ENCODE measurements at places on chromosomes 13 and 19.

- no peak for DNase-seq
Observed at GRCh38 chr19:31533114-31533513, 183.9 kb upstream of the TSHZ3 start.

DNA sequence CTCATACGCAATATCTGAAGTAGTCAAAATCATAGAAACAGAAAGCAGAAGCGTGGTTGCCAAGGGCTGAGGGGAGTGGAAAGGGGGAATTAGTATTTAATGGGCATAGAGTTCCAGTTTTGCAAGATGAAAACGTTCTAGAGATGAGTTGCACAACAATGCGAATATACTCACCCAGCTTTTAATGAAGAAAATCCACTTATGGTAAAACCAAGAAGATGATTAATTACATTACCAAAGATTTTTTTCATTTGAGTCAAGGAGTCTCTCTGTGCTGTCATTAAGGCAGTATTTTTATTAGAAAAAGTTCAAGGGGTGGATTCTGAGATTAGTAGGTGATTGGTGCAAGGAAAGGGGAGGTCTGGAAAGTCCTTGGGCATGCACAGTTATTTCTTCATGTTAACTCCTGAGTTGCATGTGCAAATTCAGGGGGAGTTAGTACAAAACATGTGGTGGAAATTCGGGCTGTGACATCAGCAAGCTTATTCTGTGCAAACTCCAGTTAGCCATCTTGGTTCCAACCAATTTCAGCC is 6.9 kb upstream of the CBY2 start:
- no peak for DNase-seq

- DNase-seq: no peak
Observed at GRCh38 chr19:13053761-13054625, 48.7 kb downstream of the LYL1 start.

- DNase-seq: no peak
Observed at GRCh38 chr19:38893341-38893771, 6.1 kb downstream of the SIRT2 start.

DNA sequence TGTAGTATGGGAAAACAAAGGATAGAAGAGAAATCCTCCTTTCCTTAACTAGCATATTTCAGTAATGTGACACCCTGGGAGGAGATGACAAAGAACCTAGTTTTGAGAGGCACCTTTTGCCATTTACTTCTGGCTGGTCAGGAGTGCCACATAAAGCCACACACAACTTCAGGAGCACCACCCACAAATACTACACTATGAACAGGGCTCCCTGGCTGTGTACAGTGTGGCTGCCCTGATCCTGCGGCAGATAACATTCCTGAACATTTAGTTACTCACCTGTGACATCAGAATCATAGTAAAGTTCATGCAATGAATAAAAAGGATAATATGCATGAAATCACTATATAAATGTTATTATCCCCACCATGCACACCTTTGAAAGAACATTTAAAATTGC is 17.4 kb upstream of the IRS2 start:
- DNase-seq: no peak

DNA sequence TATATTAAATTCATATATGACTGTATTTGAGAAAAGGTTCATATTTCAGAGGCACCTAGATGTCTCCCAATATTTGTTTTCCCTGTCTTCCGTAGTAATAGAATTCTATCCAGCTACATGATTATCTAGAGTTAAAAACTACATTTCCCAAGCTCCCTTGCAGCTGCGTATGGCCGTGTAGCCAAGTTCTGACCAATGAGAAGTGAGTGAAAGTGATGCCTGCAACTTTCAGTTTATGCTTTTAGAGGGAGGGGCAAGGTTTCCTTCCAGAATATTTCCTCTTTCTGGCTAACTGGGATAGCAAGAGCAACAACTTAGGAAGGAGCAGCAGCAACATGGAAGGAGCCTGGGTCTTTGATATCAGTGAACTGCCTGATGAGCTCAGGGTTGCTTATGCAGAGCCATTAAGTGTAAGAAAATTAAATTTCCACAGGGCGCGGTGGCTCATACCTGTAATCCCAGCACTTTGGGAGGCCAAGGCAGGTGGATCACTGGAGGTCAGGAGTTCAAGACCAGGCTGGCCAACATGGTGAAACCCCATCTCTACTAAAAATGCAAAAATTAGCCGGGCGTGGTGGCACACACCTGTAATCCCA is 23.2 kb upstream of the CYP2A13 start:
- no peak for DNase-seq

DNA sequence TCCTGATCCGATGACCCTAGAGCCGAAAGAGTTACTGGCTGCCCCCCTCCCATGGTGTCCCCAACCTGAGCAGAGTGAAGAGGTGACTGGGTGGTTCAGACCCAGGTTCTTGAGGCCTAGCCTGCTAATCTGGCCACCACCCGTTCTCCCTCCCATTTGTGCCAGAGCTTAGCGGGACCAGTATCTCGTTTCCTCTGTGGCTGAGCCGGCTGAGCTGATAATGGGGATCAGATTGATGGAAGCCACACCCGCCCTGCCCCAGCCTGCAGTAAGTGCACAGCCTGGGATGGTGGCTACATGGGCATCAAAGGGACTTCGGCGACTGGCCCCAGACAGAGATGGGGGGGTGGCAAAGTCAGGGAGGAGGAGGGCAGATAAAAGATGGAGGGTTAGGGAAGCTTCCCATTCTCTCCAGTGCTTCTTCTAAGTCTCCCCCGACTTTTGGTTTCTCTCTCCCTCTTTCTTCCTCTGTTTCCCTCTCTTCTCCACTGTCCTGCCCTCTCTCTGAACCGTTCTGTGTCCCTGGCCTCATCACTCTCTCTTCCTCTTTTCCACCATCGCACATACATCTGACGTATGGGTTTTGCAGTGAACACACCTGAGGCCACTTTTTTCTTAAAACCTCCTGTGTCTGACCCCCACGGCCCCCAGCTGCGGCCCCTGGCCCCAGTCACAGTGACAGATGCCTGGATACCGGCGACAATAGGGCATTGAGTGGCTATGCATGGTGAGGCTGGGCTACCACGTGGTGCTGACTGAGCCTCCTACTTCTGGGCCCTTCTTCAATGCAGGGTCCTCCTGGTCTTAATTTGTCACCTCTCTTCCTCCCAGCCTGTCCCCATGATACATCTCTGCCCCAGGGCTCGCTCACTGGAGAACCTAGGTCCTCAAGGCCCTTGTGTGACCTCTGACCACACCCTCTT is 2.4 kb downstream of the ELAVL3 start:
- DNase-seq: no peak

- peak; percentile 98 for DNase-seq
Observed at GRCh38 chr19:42219812-42220750, at the start of gene ZNF526. Gene ZNF526, plus strand, starts transcription at chr19:42220312. Its CDS starts 4,092 bp downstream, at chr19:42224404.

GRCh38 chr19:10946958-10947657 is 13.7 kb upstream of the SMARCA4 start:
- no peak for DNase-seq

GRCh38 chr13:73385848-73386247 is 327.0 kb downstream of the KLF5 start:
- no peak for DNase-seq

GRCh38 chr13:110017379-110017778 is 231.0 kb upstream of the IRS2 start:
- no peak for DNase-seq

GRCh38 chr19:37466277-37466797 is 907 bp downstream of the ZNF569 start:
- DNase-seq: no peak

- DNase-seq: no peak
Observed at GRCh38 chr13:44308352-44308751, 65.3 kb upstream of the SERP2 start.

DNA sequence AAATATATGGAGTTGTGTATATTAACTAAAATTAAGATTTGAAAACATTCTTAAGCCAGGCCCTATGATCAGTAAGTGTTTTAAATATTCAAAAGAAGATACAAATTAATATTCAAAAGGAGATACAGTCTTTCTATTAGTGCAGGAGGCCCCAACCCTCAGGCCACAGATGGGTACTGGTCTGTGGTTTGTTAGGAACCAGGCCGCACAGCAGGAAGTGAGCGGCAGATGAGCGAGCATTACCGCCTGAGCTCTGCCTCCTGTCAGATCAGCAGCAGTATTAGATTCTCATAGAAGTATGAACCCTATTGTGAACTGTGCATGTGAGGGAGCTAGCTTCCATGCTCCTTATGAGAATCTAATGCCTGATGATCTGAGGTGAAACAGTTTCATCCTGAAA is 232.9 kb downstream of the FOXO1 start:
- peak; percentile 60 for DNase-seq

- DNase-seq: no peak
Observed at GRCh38 chr19:29695765-29696564, 19.1 kb downstream of the C19orf12 start.

- DNase-seq: peak; percentile 4
Observed at GRCh38 chr13:27712421-27712820, 79.9 kb upstream of the GSX1 start.

GRCh38 chr19:27805848-27806247 is 1407.1 kb downstream of the UQCRFS1 start:
- no peak for DNase-seq

DNA sequence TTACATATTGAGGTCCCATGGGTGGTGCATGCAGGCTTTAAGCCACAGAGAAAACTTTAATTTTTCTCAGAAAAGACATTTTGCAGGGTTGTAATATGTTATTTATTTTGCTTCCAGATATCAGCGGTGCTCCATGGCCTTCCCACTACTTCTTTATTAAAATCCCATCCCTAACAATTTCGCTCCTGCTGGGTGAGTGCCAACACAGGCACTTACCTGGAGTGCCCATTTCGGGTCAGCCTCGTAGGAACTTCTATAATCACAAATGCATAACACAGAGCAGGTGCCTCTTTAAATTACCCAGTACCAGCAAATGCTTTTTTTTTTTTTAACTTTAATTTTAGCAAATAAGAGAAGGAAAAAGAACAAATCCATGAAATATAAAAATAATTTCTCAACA is 86.4 kb downstream of the EFNB2 start:
- DNase-seq: no peak

GRCh38 chr13:113661509-113661908 is 3.5 kb upstream of the ATP4B start:
- DNase-seq: no peak

DNA sequence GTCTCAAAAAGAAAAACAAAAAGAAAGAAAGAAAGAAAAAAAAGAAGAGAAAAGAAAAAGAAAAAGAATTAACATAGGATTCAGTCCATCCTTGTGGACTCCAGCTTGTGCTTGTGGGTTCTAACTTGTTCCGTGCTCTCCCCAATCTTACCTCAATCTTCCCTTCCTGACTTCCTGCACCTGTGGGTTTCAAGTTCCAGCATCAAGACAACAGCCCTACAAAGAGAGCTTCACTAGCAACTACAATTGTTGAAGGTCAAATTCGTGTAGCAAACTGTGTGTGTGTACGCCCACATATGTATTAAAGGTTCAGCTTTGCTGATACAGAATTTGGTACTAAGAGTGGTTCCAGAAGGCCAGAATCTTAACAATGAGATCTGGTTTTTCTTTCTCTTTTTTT is 25.3 kb downstream of the FXYD5 start:
- no peak for DNase-seq

DNA sequence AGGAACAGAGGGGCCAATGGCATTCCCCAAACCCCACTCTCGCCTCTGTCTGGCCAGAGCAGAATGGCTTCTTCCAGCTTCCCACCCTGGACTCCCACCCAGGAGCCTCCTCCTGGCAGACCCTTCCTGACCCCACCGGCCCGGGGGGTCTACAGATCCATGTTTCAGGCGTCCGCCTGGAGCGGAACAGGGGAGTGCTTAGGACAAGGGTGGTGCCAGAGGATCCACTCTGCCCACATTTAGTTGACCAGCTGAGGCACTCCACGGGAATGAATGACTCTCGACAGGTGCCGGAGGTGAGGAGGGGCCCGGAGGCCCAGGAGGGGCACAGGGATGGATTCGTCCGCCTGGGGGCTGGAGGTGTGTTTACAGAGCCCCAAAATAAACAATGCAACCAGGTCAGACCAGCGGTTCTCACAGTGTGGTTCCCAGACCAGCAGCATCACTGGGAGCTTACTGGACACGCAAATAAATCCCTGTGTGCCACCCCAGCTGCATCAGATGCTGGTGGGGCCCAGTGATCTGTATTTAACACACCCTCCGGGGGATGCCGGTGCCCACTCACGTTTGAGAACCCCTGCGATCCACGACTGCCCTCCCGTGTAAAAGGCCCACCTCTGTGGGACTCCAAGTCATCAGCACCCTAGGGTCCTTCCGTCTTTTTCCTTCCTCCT is 15.1 kb upstream of the NCCRP1 start:
- DNase-seq: no peak

DNA sequence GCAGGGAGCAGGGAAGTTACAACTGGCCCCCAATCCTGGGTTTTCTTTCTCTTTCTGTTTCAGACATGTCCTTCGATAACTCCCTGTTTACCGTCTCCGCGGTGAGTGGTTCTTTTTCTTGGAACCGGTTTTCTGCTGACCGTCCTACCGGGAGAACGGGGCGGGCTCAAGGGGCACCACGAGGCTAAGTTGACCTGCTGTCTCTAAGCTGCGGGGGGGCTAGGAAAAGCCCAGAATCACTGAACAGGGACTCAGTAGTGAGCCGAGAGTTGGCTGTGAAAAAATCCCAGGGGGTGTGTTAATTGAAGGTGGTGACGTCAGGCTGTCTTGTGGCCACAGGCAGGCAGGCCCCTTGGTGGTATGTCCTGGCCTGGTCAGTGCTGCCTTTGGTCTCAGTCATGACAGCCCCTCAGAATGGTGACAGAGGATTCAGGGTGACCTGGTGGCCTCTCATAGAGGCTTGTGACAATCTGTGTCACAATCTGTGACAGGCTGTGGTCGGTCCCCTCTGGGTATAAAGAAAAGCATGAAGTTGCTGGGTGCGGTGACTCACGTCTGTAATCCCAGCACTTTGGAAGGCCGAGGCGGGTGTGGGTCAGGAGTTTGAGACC is 8.1 kb upstream of the CARM1 start:
- DNase-seq: no peak

DNA sequence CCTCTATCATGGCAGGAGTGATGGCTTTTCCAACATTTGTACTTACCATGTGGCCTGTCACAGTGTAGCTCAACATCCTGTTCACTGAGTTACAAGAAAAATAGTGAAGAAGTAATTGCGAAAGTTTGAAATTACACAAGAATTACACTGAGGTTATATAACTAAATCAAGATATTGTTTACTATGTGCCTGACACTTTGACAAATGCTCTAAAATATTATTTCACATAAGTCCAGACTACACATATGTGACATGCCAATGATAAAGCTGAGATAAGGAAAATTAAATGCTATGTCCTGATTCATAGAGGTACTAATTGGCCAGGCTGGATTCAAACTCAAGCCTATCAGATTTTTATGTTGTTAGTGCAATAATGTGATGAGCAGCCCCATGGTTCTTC is 451.7 kb downstream of the PCDH9 start:
- DNase-seq: no peak

DNA sequence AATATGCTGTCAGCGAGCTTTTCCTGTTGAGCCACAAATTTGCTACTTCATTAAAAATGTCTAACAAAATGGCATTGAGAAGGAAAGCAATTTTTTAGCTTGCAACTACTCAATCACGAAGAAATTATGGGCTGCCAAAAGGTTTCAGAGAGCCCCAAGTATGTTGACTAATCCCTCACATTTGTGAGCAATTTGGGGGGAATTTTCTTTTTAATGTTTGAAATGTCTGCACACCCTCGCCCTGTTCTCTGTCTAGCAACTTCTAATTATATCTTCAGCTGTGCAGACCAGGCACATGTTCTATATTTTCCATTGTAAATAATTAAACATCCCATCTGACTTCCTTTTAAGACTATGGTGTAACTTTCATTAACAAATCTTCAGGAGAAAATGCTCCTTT is 192.9 kb downstream of the DCT start:
- DNase-seq: no peak

GRCh38 chr13:47114030-47114429 is 217.2 kb upstream of the HTR2A start:
- DNase-seq: no peak

- no peak for DNase-seq
Observed at GRCh38 chr13:79621449-79621848, 140.5 kb downstream of the NDFIP2 start.

GRCh38 chr13:44932850-44933251 is 56.4 kb downstream of the NUFIP1 start:
- DNase-seq: no peak

All from CD4-positive, alpha-beta T cell treated with Interleukin-1 beta for 1 hour (primary cell).